Thoracic aorta (tissue), 2 donors: ENCODE measurements at places on chromosomes 7 and 10. TPM values are rescaled to one million over a fixed set of nuclear protein-coding genes. Genes with fewer than 3 reads are reported as not detected.
A peak's percentile ranks its signal among the peaks of the same experiment; 100 is the strongest.

GRCh38 chr10:62154231-62154630 is 114.4 kb downstream of the RTKN2 start:
- H3K27ac ChIP-seq: no peak overlapping the region
- no peaks in the 10 kb centered on the region for H3K4me1 ChIP-seq
- no peak overlapping the region for H3K4me3 ChIP-seq
- H3K27me3 ChIP-seq: no peaks in the 10 kb centered on the region
- DNase-seq: no peak

DNA sequence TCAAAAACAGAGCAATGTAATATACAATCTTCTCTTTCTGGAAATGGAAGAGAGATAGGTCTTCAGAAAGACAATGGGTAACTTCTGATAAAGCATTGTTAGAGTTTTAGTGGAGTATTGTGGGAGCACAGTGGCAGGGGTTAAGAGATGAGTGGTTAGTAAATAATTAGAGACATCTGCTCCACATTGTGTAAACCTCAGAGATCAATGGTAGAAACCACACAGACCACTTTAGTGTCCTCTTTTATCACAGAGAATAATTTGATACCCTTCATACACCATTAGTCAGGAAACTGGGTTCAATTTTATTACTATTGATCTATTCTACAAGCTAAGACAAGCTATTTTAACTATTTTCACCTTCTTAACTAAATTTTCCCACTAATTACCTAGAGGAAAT is 35.9 kb upstream of the MAGI2 start:
- no peak overlapping the region for H3K27ac ChIP-seq
- no peak for DNase-seq
- no peaks in the 10 kb centered on the region for H3K36me3 ChIP-seq
- H3K27me3 ChIP-seq: no peaks in the 10 kb centered on the region

The RPP38 gene
- total RNA-seq: 13.1 TPM

The PGAM2 gene
- 1.8 TPM for total RNA-seq

GRCh38 chr10:44949915-44950314 is 9.7 kb upstream of the RASSF4 start:
- H3K4me3 ChIP-seq: no peak overlapping the region
- H3K27me3 ChIP-seq: no peaks in the 10 kb centered on the region
- no peaks in the 10 kb centered on the region for H3K36me3 ChIP-seq
- DNase-seq: no peak

GRCh38 chr10:34434119-34434594 is 380.9 kb downstream of the PARD3 start:
- no peaks in the 10 kb centered on the region for H3K36me3 ChIP-seq
- DNase-seq: no peak
- peaks cover 8% of the 10 kb centered on the region for H3K4me1 ChIP-seq
- H3K27ac ChIP-seq: no peak overlapping the region
- no peaks in the 10 kb centered on the region for H3K27me3 ChIP-seq
- H3K4me3 ChIP-seq: no peak overlapping the region

The PTPRN2 gene
- 3.1 TPM for total RNA-seq

- no peaks in the 10 kb centered on the region for H3K27me3 ChIP-seq
- no peaks in the 10 kb centered on the region for H3K36me3 ChIP-seq
- DNase-seq: no peak
- peak overlapping the region; percentile 91 for H3K27ac ChIP-seq
- peaks cover 13% of the 10 kb centered on the region for H3K4me1 ChIP-seq
Measured at GRCh38 chr10:80455461-80456349, 1.6 kb downstream of the TSPAN14 start.

GRCh38 chr7:42763137-42763551 is 148.7 kb downstream of the C7orf25 start:
- H3K36me3 ChIP-seq: no peaks in the 10 kb centered on the region
- H3K27ac ChIP-seq: no peak overlapping the region
- no peaks in the 10 kb centered on the region for H3K4me1 ChIP-seq
- no peak for DNase-seq
- H3K27me3 ChIP-seq: no peaks in the 10 kb centered on the region

The ZNF488 gene
- total RNA-seq: not detected

The WNT16 gene
- not detected for total RNA-seq

DNA sequence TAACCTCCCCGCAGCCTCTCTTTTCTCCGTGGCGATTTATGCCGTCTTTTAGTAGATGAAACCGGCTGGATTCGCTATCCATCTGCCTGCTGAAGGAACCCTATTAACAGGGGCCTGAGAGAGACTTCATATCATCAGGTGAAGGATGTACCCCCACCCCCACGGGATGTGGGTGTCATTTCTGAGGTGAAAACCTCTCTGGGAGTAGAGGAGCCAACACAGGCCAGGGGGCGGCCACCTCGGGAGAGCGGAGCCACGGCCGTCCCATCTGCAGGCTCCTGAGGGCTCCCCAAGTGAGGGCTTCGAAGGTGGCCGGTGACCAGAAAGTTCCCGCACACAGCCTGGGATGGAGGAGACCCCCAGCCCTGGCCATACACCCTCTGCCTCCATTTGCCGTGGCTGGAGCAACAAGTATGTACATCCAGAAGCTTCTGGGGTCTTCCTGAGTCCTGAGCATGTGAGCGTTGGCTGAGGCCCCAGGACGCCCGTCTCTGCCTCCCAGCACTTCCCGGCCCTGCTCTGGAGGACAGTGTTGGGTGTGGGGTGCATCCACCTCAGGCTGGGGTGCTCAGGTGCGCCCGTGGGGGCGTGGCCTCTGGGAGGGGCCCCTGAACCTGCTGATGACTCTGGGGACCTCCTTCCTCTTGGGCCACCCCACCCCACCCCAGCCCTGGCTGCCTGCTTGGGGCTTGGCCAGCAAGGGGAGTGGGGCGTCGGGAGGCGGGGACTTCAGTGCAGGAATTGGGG is 84.7 kb downstream of the NKX6-2 start:
- H3K4me1 ChIP-seq: no peaks in the 10 kb centered on the region
- no peak for DNase-seq
- peaks cover 9% of the 10 kb centered on the region for H3K36me3 ChIP-seq
- no peak overlapping the region for H3K4me3 ChIP-seq
- no peak overlapping the region for H3K27ac ChIP-seq

DNA sequence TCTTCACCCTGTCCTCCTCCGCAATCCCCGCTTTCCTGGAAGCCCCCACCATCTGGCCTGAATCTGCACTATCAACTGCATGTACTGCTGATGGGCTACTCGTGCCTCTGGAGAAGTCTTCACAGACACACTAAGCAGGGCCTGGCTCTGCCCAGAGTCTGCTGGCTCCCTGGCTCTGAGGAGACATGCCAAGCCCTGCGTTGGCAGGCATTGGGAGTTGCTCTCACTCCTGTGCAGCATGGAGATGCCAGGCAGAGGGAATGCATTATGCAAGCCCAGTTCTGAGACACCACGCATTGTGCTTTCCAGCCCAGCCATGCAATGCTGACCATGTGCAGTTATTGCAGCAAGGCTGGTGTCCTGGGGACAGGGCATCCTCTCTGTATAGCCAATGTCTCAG is 314.6 kb downstream of the CXCL12 start:
- H3K4me3 ChIP-seq: no peak overlapping the region
- H3K36me3 ChIP-seq: no peaks in the 10 kb centered on the region
- peak; percentile 17 for DNase-seq
- H3K27me3 ChIP-seq: no peaks in the 10 kb centered on the region
- peak overlapping the region; percentile 66 for H3K27ac ChIP-seq

DNA sequence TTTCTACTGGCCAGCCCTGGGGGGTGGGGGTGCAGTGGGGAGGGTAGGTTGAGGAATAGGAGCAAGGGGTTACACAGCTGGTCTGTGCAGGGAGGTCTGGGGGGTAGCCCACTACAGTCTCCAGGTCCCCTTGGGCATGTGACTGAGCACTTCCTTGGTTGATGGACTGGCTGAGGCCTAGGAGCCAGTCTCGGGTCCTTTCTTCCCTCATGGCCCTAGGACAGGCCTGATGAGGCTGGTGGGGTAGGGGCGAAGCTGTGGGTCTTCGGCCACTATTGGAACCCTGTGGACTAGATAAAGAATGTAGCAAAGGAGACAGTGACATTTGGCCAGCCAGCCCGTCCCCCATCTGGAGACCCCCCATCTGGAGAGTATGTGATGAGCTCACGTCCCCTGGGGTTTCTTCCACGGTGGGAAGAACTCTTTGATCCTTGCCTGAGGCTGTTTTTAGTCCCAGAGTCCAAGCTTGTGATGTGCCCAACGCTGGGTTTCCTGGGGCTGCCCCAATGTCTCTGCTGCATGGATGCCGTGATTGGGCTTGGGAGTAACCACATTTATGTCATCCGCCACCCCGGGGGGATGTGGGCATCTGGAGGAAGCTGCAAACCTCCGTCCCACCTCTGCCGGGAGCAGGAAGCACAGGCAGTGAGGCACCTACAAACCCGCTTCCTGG is 20.7 kb downstream of the FAM241B start:
- no peak overlapping the region for H3K4me3 ChIP-seq
- H3K27ac ChIP-seq: no peak overlapping the region
- no peaks in the 10 kb centered on the region for H3K4me1 ChIP-seq
- H3K27me3 ChIP-seq: no peaks in the 10 kb centered on the region
- no peaks in the 10 kb centered on the region for H3K36me3 ChIP-seq

GRCh38 chr7:142482891-142483658 is 225.2 kb upstream of the PRSS58 start:
- no peaks in the 10 kb centered on the region for H3K4me1 ChIP-seq
- DNase-seq: no peak
- no peak overlapping the region for H3K27ac ChIP-seq
- no peak overlapping the region for H3K4me3 ChIP-seq
- H3K27me3 ChIP-seq: no peaks in the 10 kb centered on the region
- H3K36me3 ChIP-seq: no peaks in the 10 kb centered on the region

GRCh38 chr7:139714163-139714901 is 63.5 kb downstream of the HIPK2 start:
- no peaks in the 10 kb centered on the region for H3K4me1 ChIP-seq
- H3K4me3 ChIP-seq: no peak overlapping the region

The SAMD9L gene
- 23.2 TPM for total RNA-seq

- H3K4me3 ChIP-seq: no peak overlapping the region
- peaks cover 2% of the 10 kb centered on the region for H3K36me3 ChIP-seq
- DNase-seq: no peak
- no peaks in the 10 kb centered on the region for H3K27me3 ChIP-seq
- no peak overlapping the region for H3K27ac ChIP-seq
Measured at GRCh38 chr10:72418679-72419078, 64.0 kb upstream of the DNAJB12 start.

GRCh38 chr10:9228771-9229170 is 1174.3 kb downstream of the GATA3 start:
- no peak overlapping the region for H3K27ac ChIP-seq
- no peaks in the 10 kb centered on the region for H3K36me3 ChIP-seq
- no peaks in the 10 kb centered on the region for H3K4me1 ChIP-seq

GRCh38 chr10:99770408-99771045 is 11.9 kb upstream of the ABCC2 start:
- H3K27me3 ChIP-seq: no peaks in the 10 kb centered on the region
- no peak overlapping the region for H3K27ac ChIP-seq
- H3K36me3 ChIP-seq: no peaks in the 10 kb centered on the region
- H3K4me3 ChIP-seq: no peak overlapping the region
- H3K4me1 ChIP-seq: no peaks in the 10 kb centered on the region
- no peak for DNase-seq

GRCh38 chr7:66642186-66642585 is 13.5 kb downstream of the KCTD7 start:
- no peak overlapping the region for H3K27ac ChIP-seq
- DNase-seq: no peak
- H3K27me3 ChIP-seq: no peaks in the 10 kb centered on the region
- no peak overlapping the region for H3K4me3 ChIP-seq
- no peaks in the 10 kb centered on the region for H3K4me1 ChIP-seq

The WDFY4 gene
- total RNA-seq: 10.0 TPM

DNA sequence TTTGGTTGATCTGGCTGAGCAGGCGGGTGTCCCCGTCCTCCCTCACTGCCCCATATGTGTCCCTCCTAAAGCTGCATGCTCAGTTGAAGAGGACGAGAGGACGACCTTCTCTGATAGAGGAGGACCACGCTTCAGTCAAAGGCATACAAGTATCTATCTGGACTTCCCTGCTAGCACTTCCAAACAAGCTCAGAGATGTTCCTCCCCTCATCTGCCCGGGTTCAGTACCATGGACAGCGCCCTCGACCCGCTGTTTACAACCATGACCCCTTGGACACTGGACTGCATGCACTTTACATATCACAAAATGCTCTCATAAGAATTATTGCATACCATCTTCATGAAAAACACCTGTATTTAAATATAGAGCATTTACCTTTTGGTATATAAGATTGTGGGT is 26.9 kb upstream of the TRIM56 start:
- H3K27me3 ChIP-seq: no peaks in the 10 kb centered on the region
- H3K27ac ChIP-seq: no peak overlapping the region
- no peak overlapping the region for H3K4me3 ChIP-seq
- H3K4me1 ChIP-seq: no peaks in the 10 kb centered on the region
- no peak for DNase-seq
- H3K36me3 ChIP-seq: no peaks in the 10 kb centered on the region

The TPK1 gene
- total RNA-seq: 13.3 TPM

The POU6F2 gene
- not detected for total RNA-seq

- no peak overlapping the region for H3K27ac ChIP-seq
- H3K4me3 ChIP-seq: no peak overlapping the region
- no peaks in the 10 kb centered on the region for H3K36me3 ChIP-seq
- no peak for DNase-seq
- H3K27me3 ChIP-seq: no peaks in the 10 kb centered on the region
- H3K4me1 ChIP-seq: no peaks in the 10 kb centered on the region
Measured at GRCh38 chr10:133166828-133167692, 7.0 kb downstream of the KNDC1 start.

The SLC39A12 gene
- not detected for total RNA-seq

DNA sequence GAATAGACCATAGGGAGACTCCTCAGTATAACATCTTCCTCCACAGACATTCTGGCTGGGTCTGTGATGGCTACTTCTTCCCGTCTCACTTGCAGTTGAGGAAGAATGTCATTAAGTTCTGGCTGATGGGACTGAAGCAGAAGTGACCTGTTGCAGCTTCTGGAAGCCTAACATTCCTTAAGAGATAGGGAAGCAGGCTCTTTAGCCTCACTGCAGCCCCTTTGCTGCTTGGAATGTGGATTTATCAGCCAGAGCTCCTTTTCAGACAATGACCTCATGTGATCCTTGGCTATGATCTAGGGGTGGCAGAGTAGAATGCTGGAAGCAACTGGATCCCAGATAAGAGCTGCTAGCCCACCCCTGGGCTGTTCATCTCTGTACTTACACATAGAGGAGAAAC is 142.5 kb downstream of the RNF216 start:
- H3K27ac ChIP-seq: no peak overlapping the region
- no peaks in the 10 kb centered on the region for H3K27me3 ChIP-seq
- no peak overlapping the region for H3K4me3 ChIP-seq
- H3K36me3 ChIP-seq: peaks cover 5% of the 10 kb centered on the region
- DNase-seq: no peak

The MCM10 gene
- total RNA-seq: not detected
